Uterus (tissue), 4 donors: ENCODE measurements at places on chromosomes 6 and 20. TPM values are rescaled to one million over a fixed set of nuclear protein-coding genes. Genes with fewer than 3 reads are reported as not detected.

DNA sequence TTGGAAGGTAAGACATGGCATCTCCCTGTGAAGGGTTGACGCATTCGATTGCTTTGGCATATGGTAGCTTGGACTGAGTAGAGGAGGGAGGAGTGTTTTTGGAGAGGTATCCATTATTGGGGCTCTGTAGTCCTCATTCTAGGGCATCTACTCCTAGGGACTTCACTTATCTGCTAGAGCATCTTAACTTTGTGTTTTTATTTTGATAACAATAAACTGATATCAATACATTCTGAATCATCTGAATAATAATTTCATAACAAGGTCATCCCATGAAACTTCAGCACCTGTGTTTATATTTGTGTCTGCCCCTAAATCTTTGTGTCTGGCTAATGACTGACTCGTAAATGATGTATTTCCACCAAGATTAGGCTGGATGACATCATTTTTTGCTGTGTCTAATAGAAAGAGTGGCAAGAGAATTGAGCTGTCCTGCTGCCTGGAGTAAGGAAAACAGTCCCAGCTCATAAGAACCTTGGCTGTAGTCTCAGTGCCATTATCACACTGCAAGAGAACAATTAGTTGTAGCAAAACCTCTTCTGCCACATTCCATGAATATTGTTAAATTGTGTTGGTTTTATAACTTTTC lies 288.5 kb downstream of the PRL start:
- DNase-seq: no peak

- no peak for DNase-seq
Measured at GRCh38 chr6:20681243-20681684, 147.0 kb downstream of the CDKAL1 start.

DNA sequence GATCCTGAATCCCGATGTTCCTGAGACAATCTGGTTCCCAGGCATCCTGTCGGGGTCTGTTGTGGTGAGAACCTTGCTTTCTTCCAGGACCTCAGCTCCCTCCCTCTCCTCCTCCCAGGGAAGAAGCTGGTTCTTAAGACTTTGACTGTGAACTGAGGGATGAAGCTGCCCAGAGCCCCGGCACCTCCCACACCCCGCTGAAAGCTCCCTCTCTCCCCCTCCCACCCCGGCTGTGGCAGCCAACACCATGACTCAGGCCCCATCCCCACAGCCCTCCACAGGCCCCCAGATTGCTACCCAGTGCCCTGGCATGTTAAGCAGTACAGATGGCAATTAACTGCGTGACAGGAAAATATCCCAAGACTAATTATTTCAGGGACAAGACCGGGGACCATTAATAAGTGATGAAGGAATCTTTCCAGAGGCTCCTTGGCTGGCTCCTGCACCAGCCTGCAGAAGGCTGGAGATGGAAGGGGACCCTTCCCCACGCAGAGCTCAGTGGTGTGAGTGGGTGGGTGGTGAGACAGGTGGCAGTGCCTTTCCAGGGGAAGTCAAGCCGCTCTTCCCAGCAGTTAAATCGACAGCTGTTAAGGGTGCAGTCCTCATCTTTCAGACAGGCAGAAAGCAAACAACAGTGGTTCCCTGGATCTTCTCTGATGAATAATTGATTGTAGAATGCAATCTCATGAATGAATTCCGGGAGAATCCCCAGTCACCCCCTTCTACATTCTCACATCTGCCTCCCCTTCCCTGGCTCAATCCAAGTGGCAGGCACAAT lies 237.9 kb downstream of the LRFN2 start:
- DNase-seq: peak; percentile 55

DNA sequence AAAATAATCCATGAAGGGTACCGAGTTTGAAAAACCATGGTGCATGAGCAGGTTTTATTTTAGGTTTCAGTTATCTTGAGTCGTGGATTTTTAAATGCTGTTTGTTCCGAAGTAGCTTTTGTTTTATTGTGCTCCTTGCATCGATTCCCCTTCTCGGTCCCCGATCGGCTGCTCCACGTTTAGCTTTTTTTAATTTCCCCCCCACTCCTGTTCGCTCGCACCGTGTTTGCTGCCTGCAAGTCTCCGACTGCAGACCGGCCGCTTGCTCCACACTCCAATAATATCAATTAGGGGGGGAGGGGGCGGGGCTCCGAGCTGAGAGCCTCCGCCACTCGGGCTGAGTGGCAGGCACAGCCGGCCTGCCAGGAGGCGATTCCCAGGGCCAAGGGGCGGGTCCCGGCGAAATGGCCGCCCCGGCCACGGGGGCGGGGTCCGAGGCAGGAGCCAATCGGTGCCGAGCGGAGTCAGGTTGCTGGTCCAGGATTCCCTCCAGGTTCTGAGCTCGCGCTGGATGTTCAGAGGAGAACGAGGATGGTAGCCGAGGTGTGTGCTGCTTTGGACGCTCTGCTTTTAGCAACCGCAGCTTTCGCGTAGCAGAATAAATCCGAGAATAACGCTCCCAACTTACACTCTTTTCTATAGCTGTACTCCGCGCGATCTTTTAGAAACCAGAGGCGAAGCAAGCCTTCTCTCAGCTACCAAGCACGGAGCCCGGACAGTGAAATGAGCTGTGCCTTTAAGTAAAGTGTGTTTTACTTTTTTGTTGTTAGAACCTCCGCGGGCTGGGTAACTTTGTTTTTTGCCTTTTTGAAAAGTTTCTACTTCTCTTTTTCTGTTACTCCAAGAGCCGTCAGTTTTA lies at the start of gene EPHA7:
Gene EPHA7 (minus strand): TSS at position 256 of the 859 bp plus-strand sequence. CDS start 218 bp downstream, at position 38.
- peak; percentile 93 for DNase-seq

- DNase-seq: no peak
Measured at GRCh38 chr6:44050872-44051505, 76.3 kb downstream of the MRPL14 start.

- no peak for DNase-seq
Measured at GRCh38 chr6:11110921-11111768, at the start of gene ERVFRD-1. TSS of gene ERVFRD-1 (minus strand) at chr6:11111725. CDS start at chr6:11105310, 6,415 bp downstream.

- no peak for DNase-seq
Measured at GRCh38 chr20:62293111-62293784, 9.5 kb upstream of the ADRM1 start.

DNA sequence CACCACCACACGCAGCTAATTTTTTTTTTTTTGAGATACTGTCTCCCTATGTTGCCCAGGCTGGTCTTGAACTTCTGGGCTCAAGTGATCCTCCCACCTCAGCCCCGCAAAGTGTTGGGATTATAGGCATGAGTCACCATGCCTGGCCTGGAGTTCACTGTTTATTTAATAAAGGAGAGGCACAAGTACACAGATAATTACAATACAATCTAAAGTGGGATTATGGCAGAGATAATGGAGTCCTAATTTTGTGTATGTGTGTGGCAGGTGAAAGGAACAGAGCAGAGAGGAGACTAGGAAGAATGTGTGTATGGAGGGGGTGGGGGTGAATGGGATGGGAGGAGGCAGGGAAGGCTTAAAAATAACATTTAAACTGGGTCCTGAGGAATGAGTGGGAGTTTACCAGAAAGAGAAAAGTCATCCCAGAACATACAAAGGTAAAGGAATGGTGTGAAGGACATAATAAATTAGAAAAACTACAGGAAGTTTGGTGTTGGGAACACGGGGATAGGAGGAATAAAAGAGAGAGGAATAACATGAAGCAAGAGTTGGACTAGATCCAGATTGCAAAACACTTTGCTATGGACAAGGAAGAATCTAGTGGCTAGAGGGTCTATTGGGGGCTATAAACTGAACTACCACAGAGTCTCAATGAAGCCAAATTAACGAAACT lies 4.4 kb downstream of the NCOA5 start:
- DNase-seq: no peak

Gene PRICKLE4
- 17.7 TPM for total RNA-seq

- no peak for DNase-seq
Measured at GRCh38 chr6:89359561-89359960, 7.0 kb upstream of the UBE2J1 start.

GRCh38 chr20:10429443-10429981 lies 4.5 kb downstream of the MKKS start:
- no peak for DNase-seq

DNA sequence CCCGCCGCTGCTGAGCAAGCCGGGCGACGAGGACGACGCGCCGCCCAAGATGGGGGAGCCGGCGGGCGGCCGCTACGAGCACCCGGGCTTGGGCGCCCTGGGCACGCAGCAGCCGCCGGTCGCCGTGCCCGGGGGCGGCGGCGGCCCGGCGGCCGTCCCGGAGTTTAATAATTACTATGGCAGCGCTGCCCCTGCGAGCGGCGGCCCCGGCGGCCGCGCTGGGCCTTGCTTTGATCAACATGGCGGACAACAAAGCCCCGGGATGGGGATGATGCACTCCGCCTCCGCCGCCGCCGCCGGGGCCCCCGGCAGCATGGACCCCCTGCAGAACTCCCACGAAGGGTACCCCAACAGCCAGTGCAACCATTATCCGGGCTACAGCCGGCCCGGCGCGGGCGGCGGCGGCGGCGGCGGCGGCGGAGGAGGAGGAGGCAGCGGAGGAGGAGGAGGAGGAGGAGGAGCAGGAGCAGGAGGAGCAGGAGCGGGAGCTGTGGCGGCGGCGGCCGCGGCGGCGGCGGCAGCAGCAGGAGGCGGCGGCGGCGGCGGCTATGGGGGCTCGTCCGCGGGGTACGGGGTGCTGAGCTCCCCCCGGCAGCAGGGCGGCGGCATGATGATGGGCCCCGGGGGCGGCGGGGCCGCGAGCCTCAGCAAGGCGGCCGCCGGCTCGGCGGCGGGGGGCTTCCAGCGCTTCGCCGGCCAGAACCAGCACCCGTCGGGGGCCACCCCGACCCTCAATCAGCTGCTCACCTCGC lies 1.5 kb downstream of the ARID1B start:
- peak; percentile 60 for DNase-seq

Gene TRIM31
- not detected for total RNA-seq

Gene CENPW
- total RNA-seq: 13.4 TPM

Gene KIF6
- total RNA-seq: 1.6 TPM

Gene SIRPD
- not detected for total RNA-seq

Gene FOXF2
- not detected for total RNA-seq

Gene DAAM2
- 37.6 TPM for total RNA-seq

- DNase-seq: peak; percentile 79
Measured at GRCh38 chr6:135922746-135923145, 71.2 kb downstream of the PDE7B start.

DNA sequence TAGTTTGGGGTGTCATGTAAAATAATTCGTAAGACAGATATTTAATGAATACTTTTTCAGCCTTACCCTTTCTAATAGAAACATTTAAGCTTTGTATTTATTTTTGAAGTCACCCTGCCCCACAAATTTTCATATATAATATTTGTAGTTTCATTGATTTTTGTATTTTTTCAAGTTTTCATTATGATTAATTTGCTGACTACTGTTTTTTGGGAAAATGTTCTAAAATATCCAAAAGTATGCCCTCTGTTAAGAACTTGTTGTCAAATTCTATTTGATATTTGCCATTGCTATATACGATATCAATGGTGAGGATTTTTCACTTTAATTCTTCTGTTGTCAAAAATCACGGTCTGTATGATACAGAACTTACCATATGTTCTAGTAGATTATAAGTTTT lies 793.9 kb upstream of the CITED2 start:
- no peak for DNase-seq

Gene ELOVL2
- total RNA-seq: not detected

Gene FARS2
- 14.4 TPM for total RNA-seq
